ENCODE measurements at places on chromosomes 3 and 15.

- H3K36me3 ChIP-seq: peaks cover 92% of the 10 kb centered on the region
- DNase-seq: no peak
- no peaks in the 10 kb centered on the region for H3K27me3 ChIP-seq
These were observed 23.9 kb downstream of the WHAMM start for GRCh38 chr15:82833362-82833682.

GRCh38 chr15:97933589-97933988 lies 26.9 kb upstream of the ARRDC4 start:
- no peaks in the 10 kb centered on the region for H3K36me3 ChIP-seq
- no peaks in the 10 kb centered on the region for H3K27me3 ChIP-seq
- no peaks in the 10 kb centered on the region for H3K4me1 ChIP-seq
- H3K27ac ChIP-seq: no peak overlapping the region

DNA sequence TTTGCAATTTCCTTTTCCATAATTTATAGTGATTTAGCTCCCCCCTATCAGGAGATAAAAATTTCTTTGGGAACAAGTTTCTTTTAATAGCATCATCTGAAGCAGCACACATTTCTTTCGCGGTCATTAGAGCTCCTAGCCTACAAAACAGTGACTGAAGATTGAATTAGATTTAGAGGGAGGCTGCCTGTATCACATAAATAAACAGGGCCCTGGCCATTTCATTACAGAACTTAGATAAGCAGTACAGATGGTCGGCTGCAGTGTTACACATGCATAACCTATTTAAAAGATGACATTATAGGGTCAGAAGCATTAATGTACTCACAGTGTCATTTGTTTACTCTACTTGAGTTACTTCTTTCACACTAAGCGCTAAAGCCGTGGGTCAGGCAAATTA lies 81.4 kb upstream of the SLC25A26 start:
- H3K27ac ChIP-seq: no peak overlapping the region
- no peak overlapping the region for H3K4me3 ChIP-seq
- DNase-seq: no peak
- H3K27me3 ChIP-seq: no peaks in the 10 kb centered on the region
- no peaks in the 10 kb centered on the region for H3K4me1 ChIP-seq

DNA sequence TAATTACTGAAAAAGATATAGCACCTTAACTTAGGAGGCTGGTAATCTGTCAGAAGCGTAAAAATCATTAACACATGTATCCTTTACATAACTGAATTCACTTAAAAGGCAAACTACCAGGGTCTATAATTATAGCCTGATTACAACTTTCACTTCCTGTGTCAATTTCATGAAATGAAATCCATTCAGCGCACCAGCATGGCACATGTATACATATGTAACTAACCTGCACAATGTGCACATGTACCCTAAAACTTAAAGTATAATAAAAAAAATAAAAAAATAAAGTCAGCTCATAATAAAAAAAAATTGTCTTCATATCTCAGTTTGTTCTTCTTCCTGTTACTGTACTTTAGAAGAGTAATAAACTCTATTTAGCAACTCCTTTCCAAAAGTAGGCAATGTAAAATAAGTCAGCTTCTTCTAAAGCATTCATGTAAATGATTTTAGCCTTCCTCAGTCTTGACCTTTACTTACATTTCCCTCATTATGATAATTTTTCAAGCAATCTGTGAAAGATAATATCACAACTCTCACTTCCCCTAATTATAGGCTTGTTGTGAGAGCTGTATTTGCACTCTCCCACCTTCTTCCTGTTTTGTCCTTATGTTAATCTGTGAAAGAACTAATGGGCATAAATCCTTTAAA lies 50.1 kb downstream of the KBTBD8 start:
- H3K4me3 ChIP-seq: no peak overlapping the region
- no peaks in the 10 kb centered on the region for H3K36me3 ChIP-seq
- no peaks in the 10 kb centered on the region for H3K4me1 ChIP-seq
- no peak overlapping the region for H3K27ac ChIP-seq
- no peaks in the 10 kb centered on the region for H3K27me3 ChIP-seq
